ENCODE measurements at places on chromosomes 5 and 9. TPM values are rescaled to one million over a fixed set of nuclear protein-coding genes. Genes with fewer than 3 reads are reported as not detected.

Gene PLPPR1
- 6.3 TPM for total RNA-seq

Gene DOLPP1
- 5.2 TPM for total RNA-seq

Gene IRX2
- 0.52 TPM for total RNA-seq

Gene FBXO10
- 18.3 TPM for total RNA-seq

Gene KCNIP1
- total RNA-seq = 4.2 TPM

Gene ANKRD18B
- not detected for total RNA-seq

Gene CEL
- total RNA-seq = not detected

Gene TTLL11
- 13.0 TPM for total RNA-seq

Gene PCDHGB5
- total RNA-seq = 3.7 TPM

Gene COL27A1
- total RNA-seq = 8.9 TPM

Gene PCDHA5
- total RNA-seq = not detected

Gene MOB3B
- total RNA-seq = 1.0 TPM

Gene TRPM3
- 1.6 TPM for total RNA-seq

Gene TEK
- total RNA-seq = 23.0 TPM

Gene THBS4
- 135 TPM for total RNA-seq
